ENCODE measurements at places on chromosomes 5 and 9. TPM values are rescaled to one million over a fixed set of nuclear protein-coding genes. Genes with fewer than 3 reads are reported as not detected.

NUTM2F gene
- not detected for total RNA-seq

UNC13B gene
- total RNA-seq: 29.1 TPM

XPA gene
- 5.8 TPM for total RNA-seq

SPOCK1 gene
- total RNA-seq: 11.5 TPM

SLC35D2 gene
- total RNA-seq: 13.8 TPM

GGTA1 gene
- not detected for total RNA-seq

PCDH1 gene
- 1.2 TPM for total RNA-seq

GAPVD1 gene
- 63.0 TPM for total RNA-seq

Measured in hair follicle dermal papilla cell (primary cell).